ENCODE measurements at places on chromosomes 6 and 20.

DNA sequence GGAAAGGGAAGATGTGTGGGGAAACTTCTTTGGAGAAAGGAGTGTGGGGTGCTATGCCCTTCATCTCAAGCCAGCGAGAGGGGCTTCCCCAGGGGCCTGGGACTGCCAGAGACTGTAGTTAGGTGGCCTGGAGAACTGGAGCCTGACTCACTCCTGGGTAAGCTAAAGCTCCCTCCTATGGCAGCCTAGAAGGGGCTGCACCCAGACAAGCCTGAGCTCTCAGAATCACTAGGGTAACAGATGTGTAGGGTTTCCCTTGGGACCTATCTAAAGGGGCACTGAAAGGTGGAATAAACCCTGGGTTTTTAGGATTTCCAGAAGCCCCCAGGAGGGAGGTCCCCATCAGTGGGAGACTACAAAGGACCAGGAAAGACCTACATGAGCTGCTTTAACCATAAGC, 1.6 kb upstream of the ARMC2 start:
- no peak for DNase-seq

DNA sequence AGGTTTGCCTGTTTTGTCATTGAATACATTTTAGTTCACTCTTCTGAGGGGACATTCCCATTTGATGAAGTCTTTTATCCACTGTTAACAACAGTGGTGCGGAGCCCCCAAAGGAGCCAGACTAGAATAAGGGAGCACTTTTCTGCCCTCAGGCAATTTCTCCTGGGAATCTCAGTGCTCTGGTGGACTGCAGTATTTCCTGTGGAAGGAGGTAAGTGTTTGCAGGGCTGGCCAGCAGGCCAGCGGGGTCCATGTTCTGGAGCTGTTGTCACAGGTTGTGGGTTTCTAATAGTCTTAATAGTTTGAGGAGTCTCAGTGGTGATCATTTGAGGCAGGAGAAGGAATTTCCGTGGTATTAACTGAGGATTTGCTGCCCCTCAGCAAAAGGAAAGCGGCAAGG, 83.5 kb downstream of the ASXL1 start:
- DNase-seq: no peak

GRCh38 chr6:119285908-119286625, 63.5 kb downstream of the MAN1A1 start:
- DNase-seq: no peak

GRCh38 chr20:31819083-31819784, at the start of gene MYLK2:
TSS of gene MYLK2 (plus strand) at chr20:31819356. CDS start at chr20:31819581, 225 bp downstream.
- DNase-seq: no peak

- no peak for DNase-seq
These were observed 1.5 kb downstream of the ZC3H12D start for GRCh38 chr6:149483334-149483725.

GRCh38 chr6:139423971-139424667, 49.7 kb upstream of the CITED2 start:
- DNase-seq: no peak

DNA sequence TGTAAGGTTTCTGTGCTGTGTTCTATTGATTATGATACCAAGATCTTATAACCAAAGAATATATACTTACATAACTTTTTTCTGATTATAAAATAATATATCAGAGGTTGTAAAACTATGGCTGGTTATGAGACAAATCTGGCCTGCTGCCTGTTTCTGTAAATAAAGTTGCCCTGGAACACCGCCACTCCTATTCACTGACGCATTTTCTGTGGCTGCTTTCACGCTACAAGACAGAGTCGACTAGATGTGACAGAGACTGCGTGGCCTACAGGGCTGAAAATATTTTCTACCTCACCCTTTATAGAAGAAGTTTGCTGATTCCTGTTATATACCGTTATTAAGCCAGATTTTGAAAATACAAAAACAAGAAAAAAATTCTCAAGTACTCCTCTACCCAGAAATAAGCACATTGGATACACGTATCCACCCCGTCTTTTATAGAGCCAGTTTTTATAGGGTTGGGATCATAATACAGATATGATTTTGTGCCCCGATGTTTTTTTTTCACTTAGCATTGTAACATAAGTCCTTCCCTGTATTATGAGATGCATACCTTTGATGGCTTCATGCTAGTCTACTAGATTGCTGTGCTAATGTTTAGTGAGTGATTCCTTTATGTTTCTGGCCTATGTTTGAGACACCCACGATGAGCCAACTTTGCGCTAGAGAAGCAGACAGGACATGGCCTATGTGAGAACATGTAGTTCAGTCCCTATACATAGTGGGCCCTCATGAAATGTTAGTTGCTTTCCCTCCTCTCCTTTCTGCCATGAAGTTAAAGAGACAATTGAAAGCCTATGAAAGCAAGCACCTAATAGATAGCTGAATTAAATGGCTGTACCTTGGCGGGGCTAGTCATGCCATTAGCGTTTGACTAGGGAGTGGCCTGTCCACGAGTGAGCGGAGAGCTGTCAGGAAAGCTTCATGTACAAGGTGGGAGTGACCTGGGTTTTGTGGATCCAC, 98.1 kb upstream of the KCNK16 start:
- DNase-seq: no peak

DNA sequence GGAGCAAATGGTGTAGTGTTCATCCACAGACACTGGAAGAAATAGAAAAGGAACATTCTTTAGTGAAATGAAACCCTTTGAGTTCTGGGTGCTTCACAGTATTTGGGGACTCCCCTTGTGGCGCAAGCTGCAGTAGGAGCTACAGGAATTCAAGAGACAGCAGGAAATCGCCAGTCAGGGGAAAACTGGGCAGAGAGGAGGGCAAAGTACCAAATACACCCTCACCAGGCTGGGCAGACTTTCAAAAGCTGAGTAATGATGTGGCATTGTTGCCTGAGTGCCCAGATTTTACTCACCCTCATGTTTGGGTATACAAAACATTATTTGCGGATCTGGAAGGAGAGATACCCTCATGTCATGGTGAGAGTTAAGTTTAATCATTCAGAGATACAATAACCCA, 97.9 kb downstream of the SOD2 start:
- DNase-seq: no peak

DNA sequence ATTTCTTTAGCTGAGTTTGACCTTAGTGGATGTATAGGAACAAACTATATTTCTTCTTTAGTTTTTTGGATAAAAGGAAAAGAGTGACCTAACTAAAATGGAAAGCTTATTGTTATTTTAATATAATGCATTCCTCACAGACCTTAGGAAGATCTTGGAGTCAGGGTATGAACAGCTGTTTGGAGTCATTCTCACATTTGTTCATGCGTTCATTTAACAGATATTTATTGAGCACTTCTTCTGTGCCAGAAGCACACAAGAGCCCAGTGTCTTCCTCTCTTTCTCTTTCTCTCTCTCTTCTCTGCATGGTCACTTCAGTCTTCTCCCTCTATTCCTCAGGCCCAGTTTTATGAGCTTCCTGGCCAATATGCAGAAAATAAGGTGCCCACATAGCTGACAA, 744.0 kb upstream of the MAP3K7 start:
- no peak for DNase-seq

GRCh38 chr6:37180075-37180474, 10.1 kb downstream of the PIM1 start:
- DNase-seq: no peak

- DNase-seq: no peak
These were observed 31.5 kb upstream of the FKBP1A start for GRCh38 chr20:1424336-1424735.

GRCh38 chr6:19697744-19698290, 139.4 kb upstream of the ID4 start:
- DNase-seq: no peak

DNA sequence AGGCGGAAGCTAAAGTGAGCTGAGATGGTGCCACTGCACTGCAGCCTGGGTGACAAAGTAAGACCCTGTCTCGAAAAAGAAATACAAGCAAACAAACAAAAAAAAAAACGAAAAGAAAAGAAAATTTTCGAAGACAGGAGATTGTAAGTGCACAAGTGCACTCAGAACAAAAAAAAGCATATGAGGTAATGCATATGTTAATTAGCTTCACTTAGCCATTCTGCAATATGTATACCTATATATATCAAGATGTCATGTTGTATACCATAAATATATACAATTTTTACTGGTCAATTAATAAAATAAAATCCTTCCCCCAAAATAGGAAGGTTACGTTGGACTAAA, 127.5 kb downstream of the RIN2 start:
- no peak for DNase-seq

GRCh38 chr20:3763671-3764601, 3.6 kb downstream of the ADISSP start:
- no peak for DNase-seq

DNA sequence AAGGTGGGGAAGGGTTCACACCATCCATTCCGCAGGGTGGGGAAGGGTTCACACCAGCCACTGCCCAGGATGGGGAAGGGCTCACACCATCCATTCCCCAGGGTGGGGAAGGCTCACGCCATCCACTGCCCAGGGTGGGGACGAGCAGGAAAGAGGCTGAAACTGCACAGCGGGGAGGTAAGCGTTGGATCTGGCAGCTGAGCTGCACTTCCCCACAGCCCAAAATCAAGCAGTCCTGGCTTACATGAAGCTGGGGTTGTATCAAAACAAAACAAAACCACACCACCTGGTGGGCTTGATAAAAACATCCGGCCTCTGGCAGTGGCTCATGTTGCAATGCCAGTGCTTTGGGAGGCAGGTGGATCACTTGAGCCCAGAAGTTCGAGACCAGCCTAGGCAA, 268.5 kb downstream of the TAF4 start:
- no peak for DNase-seq

DNA sequence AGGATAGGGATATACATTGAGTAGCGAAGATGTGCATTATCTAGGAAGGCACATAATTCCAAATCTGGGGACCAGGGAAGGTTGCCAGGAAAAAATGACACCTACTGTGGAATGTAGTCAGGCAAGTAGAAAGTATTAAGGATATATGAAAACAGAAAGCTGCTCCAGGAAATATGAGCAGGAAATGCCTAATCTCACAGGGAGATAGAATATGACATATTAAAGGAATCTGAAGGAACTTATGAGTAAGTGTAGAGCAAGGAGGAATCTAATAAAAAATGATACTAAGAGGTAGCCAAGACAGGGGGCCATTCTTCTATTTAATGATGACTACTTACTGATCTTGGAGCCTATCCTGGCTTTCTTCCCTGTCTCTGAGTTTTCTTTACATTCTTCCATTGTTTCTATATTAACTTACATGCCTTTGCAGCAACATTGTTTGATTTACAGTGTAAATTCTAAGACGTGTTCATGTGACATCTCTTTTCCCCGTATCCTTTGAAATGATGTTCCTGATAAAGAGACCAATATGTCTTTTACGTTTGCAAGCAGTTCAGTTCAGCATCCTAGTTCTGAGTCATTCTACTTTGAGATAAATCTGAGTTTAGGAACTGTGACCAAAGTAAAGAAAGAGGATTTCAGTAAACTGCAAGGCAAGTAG, 58.6 kb downstream of the TINAG start:
- DNase-seq: no peak

DNA sequence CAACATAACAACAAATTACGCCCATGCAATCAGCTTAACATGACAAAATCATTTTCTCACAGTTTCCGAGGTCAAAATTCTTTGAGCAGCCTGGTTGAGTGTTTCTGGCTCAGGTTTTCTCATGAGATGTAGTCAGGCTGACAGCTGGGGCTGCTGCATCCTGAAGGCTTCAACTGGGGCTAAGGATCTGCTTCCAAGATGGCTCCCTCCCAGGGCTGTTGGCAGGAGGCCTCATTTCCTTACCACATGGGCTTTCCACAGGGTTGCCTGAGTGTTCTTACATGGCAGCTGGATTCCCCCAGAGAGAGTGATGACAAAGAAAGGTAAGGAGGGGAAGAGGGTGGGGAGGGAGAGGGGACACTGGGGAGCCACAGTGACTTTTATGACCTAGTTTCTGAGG, 63.1 kb upstream of the NNAT start:
- DNase-seq: no peak

DNA sequence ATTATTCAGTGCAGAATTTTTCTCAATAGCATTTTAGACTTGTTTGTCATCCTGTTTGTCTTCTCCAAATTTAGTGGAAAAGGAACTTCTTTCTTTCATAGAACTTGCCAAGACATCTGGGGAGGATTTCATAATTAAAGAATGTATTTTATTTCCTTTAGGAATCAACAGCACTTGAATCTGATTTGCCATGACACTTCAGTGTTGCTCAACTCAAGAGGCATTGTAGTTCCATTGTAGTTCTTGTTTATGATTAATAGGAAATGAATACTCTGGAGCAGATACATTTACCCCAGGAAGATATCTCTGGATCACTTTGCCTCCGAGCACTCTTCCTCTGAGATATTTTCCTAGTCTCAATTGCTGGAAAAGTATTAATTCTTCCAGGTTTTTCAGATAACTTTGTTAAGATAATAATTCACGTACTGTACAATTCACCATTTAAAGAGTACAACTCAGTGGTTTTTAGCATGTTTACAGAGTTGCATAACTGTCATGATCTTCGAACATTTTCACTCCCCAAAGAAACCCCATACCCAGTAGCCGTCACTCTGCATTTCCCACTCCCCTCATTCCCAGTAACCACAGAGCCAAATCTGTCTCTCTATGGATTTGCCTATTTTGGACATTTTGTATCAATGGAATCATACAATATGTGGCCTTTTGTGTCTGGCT, 29.7 kb downstream of the AKAP12 start:
- DNase-seq: no peak

DNA sequence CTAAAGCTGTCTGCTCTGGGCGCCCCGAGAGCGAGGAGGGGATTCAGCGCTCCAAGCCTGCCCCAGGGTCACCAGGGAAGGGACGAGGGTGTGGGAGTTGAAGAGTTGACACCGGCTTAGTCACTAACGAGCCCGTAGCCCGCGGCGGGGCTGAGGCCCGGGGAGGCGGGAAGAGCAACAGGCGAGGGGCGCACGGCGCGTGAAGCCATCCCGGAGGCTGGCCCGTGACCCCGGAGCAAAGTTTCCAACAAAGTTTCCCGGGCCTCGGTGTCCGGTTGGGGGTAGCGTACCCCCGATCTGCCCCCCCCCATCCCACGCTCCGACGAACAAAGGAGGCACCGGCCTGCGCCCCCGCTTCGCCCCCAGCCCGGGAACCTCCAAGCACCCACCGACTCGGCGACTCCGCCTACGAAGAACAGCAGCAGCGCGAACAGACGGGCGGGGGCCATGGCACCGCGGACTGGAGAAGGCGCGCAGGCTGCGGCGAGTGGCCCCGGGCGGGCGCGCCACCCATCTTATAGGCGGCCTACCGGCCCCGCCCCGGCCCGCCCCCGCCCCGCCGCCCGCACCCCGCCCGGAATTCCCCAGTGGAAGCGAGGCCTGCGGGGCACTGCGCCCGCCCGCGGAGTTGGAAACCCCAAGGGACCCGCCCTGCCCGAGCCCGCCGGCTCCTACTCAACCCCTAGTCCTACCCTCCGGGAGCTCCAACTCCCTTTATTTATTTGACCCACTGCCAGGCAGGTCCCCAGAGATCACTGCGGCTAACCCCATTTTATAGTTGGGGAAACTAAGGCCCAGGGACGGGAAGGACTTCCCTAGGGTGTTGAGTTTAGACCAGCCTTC, at the start of gene SDC4:
TSS of gene SDC4 (minus strand) at position 489 of the 843 bp plus-strand sequence. CDS start at position 449, 40 bp downstream.
- peak; percentile 76 for DNase-seq

- peak; percentile 60 for DNase-seq
These were observed 18.6 kb upstream of the FOXO3 start for GRCh38 chr6:108541843-108542759.

GRCh38 chr6:5766260-5766659, 240.5 kb downstream of the NRN1 start:
- no peak for DNase-seq

GRCh38 chr20:16125816-16126215, 447.4 kb downstream of the KIF16B start:
- DNase-seq: no peak

GRCh38 chr20:24732599-24732998, 216.5 kb upstream of the CST7 start:
- DNase-seq: no peak
